ENCODE measurements at places on chromosomes 7 and 10.

DNA sequence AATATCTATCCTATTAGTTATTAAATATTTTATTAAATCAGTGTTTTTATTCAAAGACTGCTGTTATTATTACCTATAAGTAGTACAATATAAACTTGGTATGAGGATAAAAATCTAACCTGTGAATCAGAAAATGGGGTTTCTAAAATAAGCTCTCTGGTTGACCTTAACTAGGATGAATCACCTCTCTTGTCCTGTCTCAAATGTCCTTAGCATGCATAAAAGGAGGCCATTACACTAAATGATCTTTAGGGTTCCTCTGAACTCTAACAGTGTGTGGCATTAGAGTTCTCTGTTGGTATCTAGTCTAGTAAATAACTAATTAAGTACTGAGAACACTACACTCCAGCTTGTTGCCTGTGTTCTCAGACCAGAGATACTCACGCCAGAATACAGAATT lies 143.1 kb upstream of the LRRTM3 start:
- no peak for DNase-seq

DNA sequence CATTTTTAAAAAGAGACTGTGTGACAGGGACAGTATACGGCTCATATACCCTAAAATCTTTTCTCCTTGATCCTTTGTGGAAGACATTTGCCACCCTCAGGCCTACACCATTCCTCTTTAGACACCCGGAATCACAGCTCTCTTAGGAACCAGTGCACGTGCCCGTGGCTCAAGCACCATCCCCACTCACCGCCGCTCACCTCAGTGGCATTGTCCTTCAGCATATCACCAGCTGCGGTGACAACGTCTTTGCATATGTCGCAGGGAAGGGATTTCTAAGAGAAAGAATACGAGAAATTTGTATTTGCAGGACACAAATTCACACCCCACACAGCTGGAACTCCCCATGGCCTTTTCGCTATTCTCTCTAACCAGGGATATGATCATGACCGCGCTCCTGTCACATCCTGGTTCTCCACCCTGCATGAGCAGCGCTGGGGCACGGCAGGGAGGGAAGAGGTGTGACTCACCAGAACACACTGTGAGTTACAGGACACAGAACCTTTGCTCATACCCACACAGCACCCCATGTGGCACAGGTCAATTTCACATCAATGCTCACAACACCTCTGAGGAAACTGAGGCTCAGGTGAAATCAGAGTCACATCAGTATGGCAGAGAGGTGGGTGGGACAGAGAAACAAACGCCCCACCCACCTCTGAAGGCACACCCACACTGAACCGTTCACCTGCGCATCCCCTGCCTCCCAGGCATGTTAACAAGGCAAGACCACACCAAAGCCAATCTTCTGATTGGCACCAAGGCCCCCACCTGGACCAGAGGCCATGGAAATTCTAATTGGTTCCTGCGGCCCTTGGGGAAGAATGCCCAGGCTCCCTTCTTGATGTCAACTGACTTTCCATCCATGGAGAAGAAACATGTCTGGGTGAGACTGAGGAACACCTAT lies 19.2 kb downstream of the PSAP start:
- no peak for DNase-seq

- DNase-seq = no peak
These were observed 152.0 kb downstream of the RPS24 start for GRCh38 chr10:78185693-78186055.

DNA sequence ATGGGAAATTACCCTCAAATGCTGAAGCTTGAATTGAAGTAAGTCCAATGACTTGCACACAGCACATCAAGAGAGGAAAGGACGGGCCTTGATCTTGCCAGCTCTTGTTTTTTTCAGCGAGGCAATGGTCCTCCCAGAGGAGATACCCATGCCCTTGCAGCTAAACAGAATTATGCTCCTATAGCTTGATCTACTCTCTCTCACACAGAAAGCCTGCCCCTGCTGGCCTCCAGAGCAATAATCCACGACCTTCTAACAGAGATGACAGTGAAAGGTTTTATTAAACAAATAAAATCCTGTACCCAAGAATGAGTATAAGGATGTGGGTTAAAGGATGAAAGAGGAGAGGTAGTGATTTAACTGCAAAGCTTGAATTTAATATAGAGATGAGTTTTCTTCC lies 268.0 kb downstream of the ADRA2A start:
- no peak for DNase-seq

GRCh38 chr7:27192546-27193334 lies 7.2 kb downstream of the HOXA13 start:
- no peak for DNase-seq

- no peak for DNase-seq
These were observed 162.2 kb downstream of the LRRTM3 start for GRCh38 chr10:67088036-67088435.

DNA sequence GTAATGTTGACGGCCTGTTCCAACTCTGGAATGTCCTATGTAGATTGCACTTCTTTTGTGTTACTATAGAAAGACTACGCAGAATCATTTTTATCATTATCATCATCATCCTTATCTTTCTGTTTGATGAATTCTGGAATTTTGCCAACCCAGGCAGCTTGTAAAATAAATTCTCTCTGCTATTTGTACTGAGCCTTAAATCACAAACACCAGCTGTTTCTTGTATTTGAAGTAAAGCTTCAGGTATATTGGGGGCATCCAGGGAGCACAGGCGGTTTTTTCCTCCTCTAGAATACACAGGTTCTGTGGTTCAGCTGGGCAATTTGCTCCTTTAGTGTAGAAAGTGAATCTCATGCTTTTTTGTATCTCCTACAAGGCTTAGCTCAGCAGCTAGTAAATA lies 14.9 kb upstream of the CPA5 start:
- no peak for DNase-seq

GRCh38 chr7:5296611-5297226 lies 14.0 kb downstream of the SLC29A4 start:
- DNase-seq = peak; percentile 53

DNA sequence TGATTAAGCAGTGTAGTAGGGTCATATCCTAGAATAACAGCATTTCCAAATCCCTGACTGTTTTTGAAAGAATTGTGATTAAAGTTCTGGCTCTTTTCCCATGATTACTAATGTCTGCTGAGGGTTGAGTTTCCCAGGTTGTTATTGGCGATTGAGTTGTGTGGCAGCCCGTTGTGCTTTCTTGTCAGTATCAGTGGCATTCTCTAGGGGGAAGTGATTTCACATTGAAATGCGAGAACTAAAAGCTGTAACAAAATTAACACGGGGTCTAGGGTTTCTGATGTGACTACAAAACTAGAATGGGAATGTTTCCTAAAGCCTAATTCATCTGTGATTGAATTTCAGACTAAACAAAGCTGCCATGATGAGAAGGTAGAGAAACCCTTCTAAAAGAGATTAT lies 349.4 kb downstream of the EXOC4 start:
- DNase-seq = no peak

- DNase-seq = no peak
These were observed 141.2 kb upstream of the KLF6 start for GRCh38 chr10:3926258-3926657.

DNA sequence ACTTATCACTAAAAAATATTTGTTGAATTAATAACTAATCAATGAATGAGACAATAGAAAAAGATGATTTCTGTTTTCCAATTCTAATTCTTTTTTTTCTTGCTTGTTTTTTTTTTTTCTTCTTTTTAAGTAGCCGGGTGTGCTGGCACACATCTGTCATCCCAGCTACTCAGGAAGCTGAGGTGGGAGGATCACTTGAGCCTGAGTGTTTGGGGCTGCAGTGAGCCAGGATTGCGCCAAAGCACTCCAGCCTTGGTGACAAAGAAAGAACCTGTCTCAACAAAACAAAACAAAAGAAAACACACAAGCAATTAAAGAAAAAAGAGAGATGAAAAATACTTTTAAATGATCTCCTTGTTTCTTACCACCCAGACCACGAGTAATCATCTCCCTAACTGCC lies 1109.3 kb downstream of the REEP3 start:
- DNase-seq = no peak

- DNase-seq = no peak
These were observed 37.0 kb downstream of the RPA3 start for GRCh38 chr7:7681191-7681935.

GRCh38 chr10:110479710-110480109 lies 18.0 kb upstream of the DUSP5 start:
- no peak for DNase-seq

DNA sequence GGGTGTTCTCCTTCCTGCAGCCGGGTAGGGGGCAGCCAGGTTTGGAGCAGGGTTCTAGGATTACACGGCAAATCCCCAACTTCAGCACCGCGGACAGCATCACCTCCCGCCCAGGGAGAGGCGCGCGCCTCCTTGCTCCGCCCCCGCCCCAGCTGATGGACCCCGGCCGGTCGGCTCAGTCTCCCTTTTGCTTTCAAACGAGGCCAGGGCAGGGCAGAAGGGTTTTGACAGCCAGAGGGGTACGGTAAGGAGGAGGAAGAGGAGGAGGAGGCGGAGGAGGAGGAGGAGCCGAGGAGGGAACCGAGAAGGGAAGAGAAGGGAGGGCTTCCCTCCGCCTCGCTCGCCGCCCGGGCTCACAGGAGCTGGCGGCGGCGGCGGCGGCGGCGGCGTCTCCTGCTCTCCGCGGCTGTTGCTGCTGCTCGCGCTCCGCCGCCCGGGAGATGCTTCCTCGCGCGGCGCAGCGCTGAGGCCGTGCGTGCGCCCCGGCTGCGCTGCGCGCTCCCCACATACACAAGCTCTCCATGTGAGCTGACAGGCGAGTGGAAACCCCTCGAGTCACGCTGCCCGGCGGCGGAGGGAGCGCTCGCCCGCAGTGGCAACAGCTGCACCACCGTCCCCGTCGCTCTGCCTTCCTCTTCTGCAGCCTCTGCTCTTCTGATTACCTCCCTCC lies 615 bp upstream of the CNTNAP2 start:
- DNase-seq = no peak

- no peak for DNase-seq
These were observed 2.0 kb downstream of the FLNC start for GRCh38 chr7:128831994-128832879.

DNA sequence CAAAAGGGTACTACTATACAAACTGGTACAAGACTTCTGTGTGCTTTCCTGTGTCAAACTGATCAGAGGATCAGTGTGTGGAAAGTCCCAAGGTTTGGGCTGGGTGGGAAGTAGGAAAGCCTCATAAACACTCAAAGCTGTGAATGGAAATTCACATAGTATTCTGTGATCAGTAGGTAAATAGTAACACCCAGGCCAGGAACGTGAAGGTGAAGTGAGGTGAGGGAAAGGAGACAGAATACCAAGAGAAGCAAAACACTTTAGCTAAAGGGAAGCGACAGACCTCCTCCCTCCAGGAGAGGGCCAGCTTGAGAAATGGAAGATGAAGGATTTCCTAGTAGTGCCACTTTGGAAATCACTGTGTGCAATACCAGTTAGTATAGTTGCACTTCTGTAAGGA lies 451.9 kb downstream of the KCNMA1 start:
- DNase-seq = no peak

GRCh38 chr7:3568516-3568915 lies 267.5 kb downstream of the SDK1 start:
- DNase-seq = no peak

DNA sequence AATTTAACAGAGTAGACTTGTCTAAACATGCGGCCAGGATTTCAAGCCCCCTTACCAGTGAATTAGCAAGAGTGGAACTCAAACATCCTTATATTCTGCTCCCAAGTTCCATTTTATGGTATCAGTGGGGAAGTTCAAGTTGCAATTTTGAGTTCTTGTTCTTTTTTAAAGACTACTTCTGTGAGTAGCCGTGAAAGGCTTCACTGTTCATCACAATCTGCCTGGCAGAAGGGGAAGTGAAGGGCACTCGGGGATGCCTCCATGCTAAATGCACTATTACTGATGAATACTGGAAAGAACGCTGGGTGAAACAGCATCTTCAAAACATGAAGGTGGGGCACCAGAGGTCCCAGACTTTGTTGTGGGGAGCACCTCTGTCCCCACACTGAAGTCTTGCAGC lies 22.4 kb upstream of the FGL2 start:
- DNase-seq = no peak

DNA sequence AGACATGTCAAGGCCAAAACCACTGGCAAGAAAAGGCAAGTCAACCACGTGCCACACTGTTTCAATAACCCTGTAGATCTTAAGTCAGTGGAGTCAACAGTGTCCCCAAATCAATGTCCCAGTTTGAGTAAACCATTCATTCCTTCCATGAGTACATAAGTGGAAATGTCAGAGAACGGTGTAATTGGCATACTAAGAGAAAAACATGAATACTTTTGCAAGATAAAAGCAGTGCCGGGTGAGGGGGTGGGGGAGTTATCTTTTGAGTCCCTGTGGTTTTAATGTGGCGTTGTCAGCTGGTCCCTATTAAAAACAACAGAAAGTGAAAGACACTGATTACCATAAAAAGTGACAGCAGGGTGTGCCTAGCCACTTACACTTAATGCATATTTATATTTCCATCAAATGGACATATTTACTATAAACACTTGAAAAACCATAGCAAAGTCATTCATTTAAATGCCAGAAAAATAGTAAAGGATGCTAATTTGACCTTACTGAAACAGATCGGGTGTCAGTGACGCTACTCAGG lies 37.8 kb downstream of the RSU1 start:
- DNase-seq = peak; percentile 33

DNA sequence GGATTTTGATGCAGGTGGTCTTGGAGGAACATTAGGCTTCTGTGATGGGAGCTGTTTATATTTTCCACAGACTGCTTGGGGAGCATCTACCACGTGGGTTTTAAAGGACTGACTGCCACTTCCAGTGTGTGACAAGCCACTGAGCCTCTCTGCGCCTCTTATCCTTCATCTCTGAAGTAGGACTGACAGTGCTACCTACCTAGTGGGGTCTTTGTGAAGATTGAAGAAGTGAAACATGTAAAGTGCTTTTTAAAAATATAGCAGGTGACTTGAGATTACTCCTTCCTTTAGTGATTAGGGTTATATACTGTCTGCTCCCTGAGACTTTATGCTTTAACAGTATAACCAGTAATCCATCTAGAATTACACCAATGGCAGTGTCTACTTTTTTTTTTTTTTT lies 29.9 kb downstream of the NKX2-3 start:
- no peak for DNase-seq

DNA sequence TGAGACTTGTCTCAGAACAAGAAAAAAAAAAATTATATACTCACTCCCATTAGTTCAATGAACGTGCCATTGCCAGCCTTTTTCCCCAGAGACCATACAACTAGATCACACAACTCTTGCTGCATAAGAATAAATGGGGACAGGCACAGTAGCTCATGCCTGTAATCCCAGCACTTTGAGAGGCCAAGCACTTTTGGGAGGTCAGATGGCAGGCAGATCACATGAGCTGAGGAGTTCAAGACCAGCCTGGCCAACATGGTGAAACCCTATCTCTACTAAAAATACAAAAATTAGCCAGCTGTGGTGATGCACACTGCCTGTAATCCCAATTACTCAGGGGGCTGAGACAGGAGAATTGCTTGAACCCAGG lies 13.6 kb downstream of the PDLIM1 start:
- DNase-seq = no peak

DNA sequence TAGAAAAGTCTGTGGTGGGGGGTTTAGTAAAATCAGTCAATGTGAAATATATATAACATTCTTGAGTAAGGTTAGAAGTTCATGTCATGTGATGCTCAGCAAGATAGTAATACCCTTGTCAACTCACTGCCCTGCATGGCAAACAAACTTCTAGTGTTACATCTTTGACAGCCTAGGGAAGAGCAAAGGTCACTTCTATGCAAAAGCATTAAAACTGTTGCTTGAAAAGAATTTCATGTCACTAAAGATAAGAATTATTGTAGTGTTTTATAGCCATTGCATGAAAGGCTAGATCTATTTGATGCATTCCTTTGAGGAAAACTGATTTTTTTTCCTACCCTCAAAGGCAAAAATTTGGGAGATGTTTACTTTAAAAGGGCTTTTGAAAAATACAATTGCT lies 176.0 kb downstream of the SKAP2 start:
- no peak for DNase-seq

Measured in stimulated activated CD4-positive, alpha-beta T cell treated with anti-CD3 and anti-CD28 coated beads, Interleukin-1b, Interleukin-23, amount 100 ng/mL, for 24 hours (primary cell).